ENCODE measurements at places on chromosomes 5 and 9.

DNA sequence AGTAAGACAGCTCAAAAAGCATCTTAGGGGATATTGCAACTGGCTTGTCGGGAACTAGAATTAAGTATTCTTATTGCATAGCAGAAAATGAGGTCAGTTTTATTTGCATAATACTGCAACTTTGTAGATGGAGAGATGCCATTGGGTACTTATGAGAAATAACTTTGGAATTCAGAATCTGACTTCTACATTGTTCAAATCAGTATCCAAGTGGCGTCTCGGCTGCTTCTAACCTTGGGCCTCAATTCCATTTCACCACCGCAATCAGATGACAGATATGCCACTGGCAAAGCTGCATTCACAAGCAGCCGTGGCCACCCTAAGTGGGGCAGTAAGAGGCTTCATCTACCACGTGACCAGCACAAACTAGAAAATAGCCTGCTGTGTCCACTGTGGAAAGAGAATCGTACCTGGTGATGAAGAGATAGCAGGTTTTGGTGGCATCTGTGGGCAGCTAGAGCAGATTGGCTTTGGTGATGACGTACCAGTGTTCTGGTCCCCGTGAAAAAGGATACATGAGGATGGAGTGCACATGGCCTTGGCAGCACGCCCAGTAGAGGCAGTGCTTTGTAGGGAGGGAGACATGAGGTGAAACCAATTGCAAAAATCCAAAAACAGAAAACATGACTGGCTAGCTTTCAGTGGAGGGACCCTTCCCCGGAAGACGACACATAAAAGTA, 116.6 kb downstream of the KLHL3 start:
- DNase-seq, result no peak

GRCh38 chr5:174145821-174146220, 100.3 kb downstream of the NSG2 start:
- no peak for DNase-seq

DNA sequence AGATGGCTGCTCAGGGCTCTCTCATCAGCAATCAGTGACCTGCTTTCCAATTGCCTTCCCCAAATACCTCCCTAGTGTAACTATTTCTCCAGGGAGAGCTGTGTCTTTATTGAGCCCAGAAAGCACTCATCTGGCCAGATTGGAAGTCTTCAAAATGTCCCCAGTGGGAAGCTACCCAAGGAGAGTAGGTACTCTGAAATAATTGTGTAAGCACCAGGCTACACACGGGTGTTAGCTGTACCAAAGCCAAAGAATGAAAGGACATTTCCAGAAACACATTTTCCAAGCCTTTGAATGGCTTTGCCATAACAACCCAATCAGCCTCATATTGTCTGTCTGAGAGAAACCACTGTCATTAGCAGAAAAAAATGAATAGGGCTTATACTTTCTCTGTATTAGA, 318.8 kb downstream of the FAM170A start:
- DNase-seq, result no peak

DNA sequence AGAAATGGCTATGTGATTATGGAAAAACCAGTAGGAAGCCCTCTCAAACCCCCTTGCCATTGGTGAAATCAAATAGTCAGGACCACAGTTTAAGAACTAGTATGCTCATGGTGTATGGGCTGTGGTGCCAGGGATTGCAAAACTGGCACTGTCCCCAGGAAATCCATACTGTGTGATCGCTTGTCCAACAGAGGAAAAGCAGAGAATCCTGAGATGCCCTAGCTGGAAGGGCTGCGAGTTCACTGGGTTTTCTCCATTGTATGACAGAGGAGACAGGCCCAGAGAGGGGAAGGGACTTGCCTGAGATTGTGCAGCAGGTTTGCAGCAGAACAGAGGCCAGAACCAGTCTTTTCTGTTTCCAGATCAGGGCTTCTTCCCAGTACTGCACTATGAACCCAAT, 12.5 kb downstream of the SEC61B start:
- no peak for DNase-seq

DNA sequence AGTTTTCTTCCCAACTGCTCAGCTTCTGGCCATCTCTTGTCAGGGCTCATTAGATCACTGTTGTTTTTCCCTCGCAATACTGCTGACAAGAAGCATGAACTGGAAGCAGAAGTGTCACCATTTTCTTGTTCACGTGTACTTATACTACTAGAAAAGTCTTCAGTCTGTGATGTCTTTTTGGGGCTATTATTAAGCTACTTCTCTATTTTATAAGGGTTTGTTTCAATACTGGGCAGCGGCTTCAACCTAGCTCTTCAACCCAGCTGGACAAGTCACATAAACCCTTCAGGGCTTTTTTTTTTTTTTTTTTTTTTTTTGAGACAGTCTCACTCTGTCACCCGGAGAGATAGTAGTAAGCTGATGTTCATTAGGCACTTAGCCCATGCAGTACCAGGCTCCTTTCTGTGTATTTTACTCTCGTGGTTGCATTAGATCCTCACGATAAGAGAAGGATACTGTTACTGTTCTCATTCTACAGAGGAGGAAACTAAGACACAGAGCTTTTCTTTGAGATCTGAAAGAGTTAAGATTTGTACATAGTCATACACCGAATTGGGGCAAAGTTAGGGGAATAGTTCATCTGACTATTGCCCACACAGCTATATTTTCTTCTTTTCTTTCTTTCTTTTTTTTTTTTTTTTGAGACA, 20.5 kb downstream of the RAPGEF1 start:
- peak; percentile 40 for DNase-seq

DNA sequence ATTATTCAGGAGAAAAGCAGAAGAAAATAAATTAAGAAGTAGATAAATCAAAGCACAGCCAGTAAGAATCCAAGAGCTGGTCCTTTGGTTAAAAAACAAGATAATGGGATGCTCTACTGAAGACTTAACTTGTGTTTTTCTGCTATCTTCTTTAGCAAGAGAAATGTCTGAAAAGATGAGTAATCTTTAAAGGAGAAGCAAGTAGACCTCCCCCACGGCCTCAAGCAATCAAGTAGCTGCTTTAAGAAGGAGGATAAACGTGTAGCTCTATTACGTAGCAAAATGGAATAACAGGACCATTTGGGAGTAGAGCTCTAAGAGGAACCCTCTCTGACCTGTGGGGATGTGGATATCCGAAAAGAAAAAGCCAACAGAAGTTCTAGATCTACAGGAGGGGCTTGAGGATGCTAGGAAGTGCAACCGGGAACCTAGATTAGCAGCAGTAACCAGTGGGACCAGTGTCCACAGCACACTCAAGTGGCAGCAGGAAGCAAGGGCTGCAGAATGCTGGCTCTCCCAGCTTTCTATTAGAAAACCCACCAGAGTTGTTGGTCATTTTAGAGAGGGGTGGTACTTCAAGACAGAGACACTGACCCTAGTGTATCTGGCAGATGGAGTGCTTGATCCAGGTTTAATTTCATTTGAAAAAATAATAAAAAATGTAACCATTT, 185.4 kb downstream of the GABBR2 start:
- DNase-seq, result no peak

DNA sequence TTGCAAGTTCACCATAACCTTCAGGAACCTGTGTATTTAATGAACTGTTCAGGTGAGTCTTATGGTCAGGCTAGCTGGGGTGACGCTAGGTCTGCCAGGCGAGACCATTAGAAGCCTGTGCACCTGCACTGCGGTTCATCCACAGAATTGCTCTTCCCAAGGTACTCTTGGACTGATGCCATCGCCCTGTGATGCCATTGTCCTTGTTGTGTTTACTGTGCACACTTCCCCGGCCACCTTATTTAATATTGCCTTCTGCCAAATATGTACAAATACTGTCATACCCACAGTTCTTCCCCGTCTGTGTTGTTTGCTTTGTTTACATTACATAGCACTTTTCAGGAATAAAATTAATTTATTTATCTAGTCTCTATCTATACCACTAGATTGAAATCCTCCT, 66.3 kb downstream of the RCL1 start:
- no peak for DNase-seq

- no peak for DNase-seq
Measured at GRCh38 chr9:99563364-99563763, 258.3 kb upstream of the NR4A3 start.

DNA sequence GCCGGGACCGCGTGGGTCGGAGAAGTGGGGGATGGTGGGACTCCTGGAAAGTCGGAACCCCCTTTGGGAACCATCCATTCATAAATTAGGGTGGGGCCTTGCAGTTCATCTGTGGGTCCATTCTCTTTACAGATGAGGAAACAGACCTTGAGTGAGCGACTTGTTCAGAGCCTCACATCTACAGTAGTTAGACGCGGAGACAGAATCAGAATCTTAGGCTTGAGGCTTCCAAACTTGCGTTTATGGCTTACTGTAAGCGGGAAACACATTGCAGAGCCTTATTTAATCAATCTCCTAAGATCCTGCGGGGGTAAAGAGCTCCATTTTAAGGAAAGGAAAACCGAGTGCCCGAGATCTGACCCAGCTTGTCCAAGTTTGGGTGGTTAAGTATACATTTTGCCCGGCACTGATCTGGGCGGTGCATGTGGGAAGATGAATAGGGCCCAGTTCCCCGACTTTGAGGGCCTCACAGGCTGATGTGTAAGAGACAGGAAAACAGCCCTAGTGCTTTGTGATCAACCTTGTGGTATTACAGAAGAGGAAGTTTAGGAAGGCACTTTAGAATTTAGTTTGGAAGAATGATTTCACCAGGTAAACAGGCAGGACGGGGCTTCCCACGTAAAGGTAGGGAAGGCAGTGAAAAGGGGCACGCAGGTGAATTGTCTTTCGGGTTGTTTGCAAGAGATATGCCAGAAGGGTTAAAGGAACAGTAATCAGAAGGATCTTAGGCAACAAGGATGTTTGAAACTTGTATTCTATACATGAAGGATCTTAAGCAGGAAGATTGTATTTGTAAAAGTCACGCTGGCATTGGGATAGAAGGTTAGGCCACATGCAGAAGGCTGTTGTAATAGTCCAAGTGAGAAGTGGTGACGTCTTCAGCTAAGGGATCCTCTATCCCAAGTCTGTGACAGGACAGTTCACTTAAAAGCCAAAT, 744 bp downstream of the TARS1 start:
- peak; percentile 31 for DNase-seq

GRCh38 chr5:177982956-177983355, 13.1 kb downstream of the PROP1 start:
- no peak for DNase-seq

DNA sequence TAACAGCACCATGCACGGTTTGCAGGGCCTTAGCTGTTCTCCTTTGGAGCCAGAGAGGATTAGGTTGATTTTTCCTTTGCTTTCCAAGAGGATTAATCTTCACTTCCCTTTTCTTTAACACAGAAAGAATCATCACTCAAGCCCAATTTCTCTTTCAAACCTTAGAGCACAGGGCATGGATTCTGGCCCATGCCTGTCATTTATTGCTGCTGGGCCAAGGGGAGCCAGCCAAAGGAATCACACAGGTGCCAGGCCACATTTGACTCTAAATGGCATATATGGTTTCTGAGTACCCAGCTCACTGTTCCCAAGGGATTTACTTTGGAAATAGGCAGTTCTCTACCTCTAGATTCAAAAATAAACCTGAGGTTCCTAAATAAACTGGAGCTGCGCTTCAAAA, 58.3 kb downstream of the FBXL7 start:
- DNase-seq, result no peak

GRCh38 chr5:152813526-152813925, 408.4 kb upstream of the NMUR2 start:
- no peak for DNase-seq

- DNase-seq, result no peak
Measured at GRCh38 chr5:37110135-37110534, 139.0 kb downstream of the CPLANE1 start.

DNA sequence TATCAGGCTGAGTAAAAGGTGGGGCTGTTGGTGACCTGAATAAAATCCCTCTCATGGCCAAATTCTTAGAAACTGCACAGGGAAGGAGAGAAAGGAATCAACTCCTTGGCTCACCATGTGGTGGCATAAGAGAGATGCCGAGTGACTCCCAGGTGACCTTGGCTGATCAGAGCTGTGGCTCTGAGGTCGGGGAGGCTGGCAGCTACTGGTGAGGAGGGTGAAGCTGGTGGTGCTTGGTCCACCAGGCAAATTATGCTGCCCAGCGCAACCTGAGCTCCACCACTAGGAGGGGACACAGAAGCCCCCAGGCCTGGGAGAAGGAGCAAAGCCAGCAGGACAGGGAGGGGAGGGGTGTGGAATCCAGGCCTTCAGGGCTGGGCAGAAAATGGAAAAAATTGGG, 111.2 kb upstream of the IL12B start:
- DNase-seq, result no peak

GRCh38 chr9:89021154-89021803, 30.0 kb downstream of the S1PR3 start:
- DNase-seq, result no peak

DNA sequence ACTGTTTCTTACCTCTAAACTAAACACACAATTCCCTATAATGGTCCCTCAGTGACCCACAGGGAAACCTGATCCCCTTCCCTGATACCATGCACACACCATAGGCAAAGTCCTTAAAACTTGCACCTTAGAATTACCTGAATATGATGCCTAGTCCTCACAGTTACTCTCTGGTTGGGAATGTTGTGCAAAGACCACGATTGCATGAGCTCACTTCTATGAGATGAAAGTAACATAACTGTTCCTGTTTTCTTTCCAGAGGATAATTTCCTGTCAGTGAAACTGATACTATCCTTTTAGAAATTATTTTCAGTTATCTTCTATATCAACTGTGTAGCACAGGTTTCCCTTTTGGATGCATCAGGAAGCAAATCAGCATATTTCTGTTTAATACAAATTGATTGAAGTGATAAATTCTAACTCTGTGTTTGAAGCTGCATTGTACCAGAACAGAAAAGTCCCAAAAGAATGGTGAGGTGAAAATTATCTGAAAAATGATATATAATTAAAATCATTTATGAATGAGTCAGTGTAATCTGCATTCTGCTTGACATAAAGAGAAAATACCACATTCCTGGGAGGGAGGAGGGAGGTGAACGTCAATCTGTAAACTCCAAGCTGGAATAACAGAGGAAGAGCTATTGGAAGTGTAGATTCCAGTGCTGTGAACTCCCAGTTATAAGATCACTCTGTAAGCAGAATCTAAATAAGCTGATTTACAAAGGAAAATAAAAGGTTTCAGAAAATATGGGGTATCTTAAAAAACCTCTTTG, 51.2 kb upstream of the TNFAIP8 start:
- DNase-seq, result no peak

GRCh38 chr9:136618580-136619547, 43.9 kb upstream of the EGFL7 start:
- DNase-seq, result peak; percentile 34

DNA sequence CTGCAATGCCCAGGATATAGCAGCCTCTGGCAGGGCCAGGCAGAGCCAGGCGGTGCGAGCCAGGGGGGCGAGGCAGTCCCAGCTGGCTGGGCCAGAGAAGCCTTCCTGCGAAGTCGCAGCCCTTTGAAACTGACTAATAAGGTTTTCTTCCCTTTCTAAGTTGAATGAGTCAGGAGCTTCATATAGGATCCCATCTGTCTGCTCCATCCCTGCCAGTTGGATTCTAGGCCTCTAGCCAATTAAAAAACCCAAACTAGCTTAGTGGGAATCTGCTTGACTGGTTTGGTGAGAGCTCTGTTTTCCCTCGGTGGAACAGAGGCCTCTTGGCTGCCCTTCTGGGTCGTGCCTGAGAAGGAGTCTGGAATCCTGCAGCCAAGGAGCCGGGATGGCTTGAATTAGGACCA, 70.1 kb upstream of the RAPGEF1 start:
- DNase-seq, result no peak

GRCh38 chr5:1052641-1053390, 44.2 kb downstream of the NKD2 start:
- DNase-seq, result no peak
